NCI-H446 treated with DMSO at 0.1 percent for 48 hours (cell line): ENCODE measurements at places on chromosomes 6 and 20.

DNA sequence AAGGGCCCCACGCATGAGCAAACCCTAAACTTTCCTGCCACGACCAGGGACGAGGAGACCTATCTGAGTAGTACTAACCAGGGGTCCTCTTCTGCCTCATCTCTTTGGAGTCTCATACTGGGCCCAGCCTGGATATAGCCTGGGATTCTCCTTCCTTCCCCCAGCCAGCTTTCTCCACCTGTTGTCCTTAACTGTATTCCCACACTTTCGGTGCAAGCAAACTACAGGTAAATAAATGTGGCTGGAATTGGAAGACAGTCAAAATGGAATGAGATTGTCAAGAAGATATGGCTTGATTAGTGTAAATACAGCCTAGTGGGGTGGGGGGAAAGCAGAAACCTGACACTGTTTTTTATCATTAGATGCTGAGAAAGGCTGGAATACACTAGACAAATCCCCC lies 23.5 kb upstream of the LY86 start:
- DNase-seq = no peak

GRCh38 chr20:41361757-41362747 lies 4.6 kb downstream of the EMILIN3 start:
- DNase-seq = no peak

DNA sequence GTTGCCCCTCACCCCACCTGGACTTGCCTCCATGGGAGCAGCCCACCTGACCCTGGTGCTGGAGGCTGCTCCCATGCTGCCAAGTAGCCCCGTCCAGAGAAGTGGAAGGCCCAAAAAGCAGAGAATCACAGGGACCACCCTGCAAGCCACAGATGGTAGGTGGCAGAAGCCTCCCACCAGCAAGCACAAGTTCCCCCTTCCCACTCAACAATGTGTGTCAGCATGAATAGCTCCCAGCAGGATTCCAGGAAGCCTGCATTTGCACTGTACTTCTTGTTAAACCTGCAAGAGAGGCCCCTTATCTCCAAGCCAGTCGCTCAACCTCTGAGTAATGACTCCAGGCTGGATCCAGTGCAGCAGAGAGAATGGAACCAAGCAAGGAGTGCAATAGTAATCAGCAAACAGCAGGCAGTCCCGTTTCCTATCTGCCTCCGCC lies 180.8 kb upstream of the CST7 start:
- no peak for DNase-seq

DNA sequence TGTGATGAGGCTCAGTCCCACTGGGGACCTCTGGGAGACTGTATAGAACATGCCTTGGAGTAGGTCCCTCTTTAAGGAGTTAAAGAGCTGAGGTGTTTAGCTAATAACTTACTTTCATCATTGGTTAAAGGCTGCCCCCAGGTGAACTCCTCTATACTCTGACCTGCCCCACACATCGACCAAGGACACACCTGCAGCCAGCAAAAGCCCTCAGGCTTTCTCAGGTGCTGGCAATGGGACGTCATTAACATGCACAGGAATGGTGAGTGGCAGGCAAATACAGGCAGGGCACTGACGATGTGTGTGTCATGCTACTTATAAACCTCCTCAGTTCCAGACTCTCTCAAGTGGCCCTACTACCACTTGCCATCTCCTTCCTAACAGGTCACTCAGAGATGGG lies 366.4 kb downstream of the KIF16B start:
- DNase-seq = no peak

GRCh38 chr6:49027644-49028043 lies 435.4 kb downstream of the MMUT start:
- no peak for DNase-seq

GRCh38 chr20:21096321-21097043 lies 9.7 kb downstream of the LINC00237 start:
- peak; percentile 32 for DNase-seq

- no peak for DNase-seq
Observed at GRCh38 chr6:108774555-108774954, 73.7 kb upstream of the ARMC2 start.

DNA sequence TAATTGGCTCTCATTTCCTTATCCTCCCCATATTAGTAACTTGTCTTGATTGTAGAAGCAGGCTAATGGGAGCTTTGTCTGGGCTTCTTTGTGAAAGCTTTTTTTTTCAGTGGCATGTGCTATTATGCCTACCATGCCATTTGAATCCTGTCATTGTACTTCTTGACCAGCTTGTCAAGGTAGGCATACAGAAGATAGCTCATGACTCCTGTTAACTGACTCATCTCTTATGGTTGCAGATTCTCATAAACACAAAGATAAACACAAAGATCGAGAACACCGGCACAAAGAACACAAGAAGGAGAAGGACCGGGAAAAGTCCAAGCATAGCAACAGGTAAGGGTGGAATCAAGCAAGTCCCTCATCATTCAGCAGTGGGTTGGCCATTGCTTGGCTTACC lies 32.5 kb downstream of the TOP1 start:
- DNase-seq = no peak

DNA sequence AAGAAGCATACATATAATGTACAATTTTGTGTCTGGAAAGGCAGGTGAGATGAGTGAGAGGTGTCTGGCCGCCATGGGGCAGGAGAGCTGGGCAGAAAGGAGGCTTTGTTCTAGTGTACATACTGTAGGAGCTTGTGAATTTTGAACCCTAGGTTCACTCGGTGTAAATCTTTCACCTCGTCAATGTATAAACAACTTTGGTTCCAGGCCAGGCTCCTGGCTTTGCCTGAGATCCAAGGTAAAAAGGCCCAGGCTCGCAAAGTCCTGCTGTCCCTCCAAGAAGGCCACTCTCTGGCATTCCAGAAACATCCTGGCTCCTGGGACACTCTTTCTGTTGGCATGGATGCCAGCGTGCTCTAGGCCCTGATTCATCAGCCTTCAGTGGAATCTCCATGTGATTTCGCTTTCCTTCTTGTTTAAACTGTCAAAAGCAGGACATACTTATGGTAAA lies 7.1 kb upstream of the SLC22A7 start:
- no peak for DNase-seq

DNA sequence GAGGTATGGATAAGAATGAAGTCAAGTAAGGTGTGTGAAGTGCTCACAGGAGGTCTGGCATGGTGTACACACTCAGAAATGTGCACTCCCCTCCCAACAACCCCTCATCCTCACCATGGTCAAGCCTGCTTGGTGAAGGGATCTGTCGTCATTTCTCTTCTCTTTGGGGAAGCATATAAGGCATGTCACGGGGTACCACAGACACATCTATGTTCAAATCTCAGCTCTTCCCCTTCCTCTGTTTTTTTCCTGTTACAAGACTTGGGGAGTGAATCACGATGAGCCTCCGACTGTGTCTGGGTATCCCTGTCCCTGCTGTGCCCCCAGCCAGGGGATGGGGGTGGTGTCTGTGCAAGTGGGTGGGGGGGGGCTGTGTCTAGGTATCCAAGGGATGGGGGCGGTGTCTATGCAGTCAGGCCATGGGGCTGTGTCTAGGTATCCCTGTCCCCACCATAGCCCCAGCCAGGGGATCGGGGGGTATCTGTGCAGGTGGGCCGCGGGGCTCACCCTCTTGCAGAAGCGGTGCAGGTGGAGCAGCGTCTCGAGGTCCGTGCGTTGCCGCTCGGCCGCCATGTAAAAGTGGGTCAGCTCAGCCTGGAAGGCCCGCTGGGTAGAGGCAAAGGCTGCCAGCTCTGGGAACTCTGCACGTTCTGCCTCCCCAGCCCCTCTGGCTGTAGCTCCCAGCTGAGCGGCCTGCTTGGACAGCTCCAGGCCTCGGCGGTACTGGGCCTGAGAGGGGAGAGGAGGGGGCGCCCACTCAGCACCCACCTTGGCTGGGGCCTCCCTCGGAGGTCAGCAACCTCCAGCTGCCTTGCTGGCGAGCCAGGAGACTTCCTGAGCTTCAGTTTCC lies 43.6 kb downstream of the KIAA1755 start:
- no peak for DNase-seq
